Activated CD4-positive, alpha-beta T cell treated with anti-CD3 and anti-CD28 coated beads, Interleukin-2, amount 50 U/mL, for 48 hours (primary cell): ENCODE measurements at places on chromosomes 3 and 15.

- no peak for DNase-seq
Measured at GRCh38 chr3:194964809-194965208, 279.1 kb downstream of the FAM43A start.

DNA sequence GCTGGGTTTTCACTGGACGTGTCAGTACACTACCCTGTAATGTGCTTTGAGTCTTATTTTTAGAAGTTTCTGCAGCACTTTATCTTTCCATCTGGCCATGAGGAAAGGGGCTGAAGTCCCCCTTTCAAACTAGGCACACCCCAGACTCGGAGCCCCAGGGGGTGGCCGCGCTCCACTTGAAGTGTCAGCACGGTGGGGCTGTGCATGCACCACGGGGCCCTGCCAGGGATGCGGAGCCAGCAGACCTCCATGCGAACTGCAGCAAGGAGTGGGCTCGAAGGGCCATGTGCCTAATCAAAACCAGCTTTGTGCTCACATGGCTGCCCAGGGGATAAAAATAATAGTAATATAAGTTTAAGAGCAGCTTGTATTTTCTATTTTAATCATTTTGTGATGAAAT lies 100.9 kb upstream of the HACD2 start:
- no peak for DNase-seq

DNA sequence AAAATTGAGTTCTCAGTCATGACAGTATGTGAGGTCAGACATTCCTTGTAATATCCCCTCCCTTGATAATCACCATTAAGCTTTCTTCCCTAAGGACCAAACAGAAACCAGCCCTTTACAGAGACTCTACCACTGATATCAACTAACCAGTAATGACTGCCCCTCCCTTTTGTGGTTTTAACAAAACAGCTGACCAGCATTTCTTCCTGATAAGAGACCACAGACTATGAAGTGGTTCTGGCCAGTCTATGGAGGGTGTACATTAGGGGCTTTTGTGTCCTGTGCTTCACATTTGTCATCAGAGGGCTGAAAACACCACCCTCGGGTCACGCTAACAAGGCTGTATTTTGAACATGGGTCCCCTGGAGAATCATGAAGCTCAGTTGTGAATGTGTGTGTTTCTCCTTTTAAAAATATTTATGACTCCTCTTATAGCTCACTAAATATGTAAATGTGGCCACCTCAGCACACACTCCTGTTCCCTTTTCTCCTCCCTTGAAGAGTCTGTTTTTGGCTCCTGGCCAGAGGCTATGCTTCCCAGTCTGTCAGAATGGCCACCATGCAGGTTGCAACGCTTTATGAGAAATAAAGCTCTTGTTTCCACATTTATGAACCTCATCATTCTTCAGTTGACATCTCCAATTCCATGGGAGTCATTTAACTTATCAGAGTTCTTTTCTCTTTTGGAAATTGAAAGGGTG lies 239.3 kb downstream of the CPNE4 start:
- DNase-seq = no peak

GRCh38 chr3:178406206-178406605 lies 130.0 kb upstream of the KCNMB2 start:
- no peak for DNase-seq
